ENCODE measurements at places on chromosomes 2 and 18.

GRCh38 chr2:199940373-199940772 lies 14.9 kb downstream of the TYW5 start:
- no peak for DNase-seq

GRCh38 chr2:237315170-237315828 lies 98.7 kb downstream of the COL6A3 start:
- DNase-seq, result no peak

GRCh38 chr2:45353879-45354278 lies 257.2 kb downstream of the SRBD1 start:
- DNase-seq, result no peak

DNA sequence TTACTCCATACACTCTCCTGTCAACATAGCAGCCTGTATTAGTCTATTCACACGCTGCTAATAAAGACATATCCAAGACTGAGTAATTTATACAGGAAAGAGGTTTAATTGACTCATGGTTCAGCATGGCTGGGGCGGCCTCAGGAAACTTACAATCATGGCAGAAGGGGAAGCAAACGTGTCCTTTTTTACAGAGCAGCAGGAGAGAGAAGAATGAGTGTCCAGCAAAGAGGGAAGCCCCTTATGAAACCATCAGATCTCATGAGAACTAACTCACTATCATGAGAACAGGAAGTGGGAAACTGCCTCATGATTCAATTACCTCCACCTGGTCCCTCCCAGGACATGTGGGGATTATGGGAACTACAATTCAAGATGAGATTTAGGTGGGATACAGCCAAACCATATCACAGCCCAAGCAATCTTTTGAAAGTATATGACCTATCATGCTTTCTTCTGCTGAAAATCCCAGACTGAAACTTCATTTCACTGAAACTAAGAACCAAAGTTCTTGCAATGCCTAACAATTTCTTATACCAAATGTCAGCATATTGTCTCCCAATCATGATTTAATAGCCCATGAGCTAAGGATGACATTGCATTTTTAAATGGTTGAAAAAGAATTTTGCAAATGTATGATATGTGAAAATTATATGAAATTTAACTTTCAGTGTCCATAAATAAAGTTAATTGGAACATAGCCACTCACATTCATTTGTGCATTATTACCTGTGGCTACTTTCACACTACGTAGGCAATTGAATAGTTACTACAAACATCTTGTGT lies 686.8 kb upstream of the ZEB2 start:
- no peak for DNase-seq

- no peak for DNase-seq
These were observed 31.7 kb upstream of the TTC32 start for GRCh38 chr2:19933351-19933981.

GRCh38 chr18:519019-519879 lies 18.7 kb upstream of the COLEC12 start:
- DNase-seq, result no peak

- DNase-seq, result no peak
These were observed 1.8 kb downstream of the TMX3 start for GRCh38 chr18:68713131-68713530.

DNA sequence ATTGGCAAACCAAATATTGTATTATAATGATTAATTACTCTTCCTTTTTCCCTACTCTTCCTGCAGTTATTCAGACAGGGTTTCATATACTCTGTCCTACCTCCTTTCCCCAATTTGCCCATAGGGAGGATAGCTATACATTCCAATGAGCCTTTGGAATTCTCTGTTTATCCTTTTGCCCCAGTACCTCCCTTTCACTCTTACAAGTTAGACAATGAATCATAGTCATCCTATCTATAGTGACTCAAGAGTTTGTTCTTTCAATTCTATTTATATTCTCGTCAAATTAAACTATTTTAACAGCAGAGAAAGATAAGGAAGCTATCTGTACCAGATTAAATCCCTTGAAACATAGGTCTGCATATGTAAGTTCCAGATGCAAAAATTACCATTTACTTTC lies 437.5 kb downstream of the NR4A2 start:
- no peak for DNase-seq

- DNase-seq, result no peak
These were observed 644.3 kb downstream of the IRS1 start for GRCh38 chr2:226155093-226155875.

DNA sequence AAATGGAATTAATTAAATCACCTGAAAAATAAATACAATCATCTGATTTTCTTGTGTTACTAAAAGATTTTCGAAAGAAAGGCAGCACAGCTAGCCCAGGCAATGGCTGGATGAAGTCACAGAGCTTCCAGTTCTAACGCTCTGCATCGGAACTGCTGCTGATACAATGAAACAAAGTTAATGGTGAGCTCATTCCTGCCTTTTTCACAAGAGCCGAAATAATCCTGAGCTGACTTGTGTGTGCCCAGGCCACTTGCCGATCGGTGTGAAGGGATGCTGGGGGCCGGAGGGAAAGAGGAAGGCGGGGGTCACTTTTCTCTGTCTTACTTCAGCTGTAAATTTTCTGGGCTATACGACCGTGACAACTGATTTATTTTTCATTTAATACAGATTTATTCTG lies 149.5 kb downstream of the INO80D start:
- DNase-seq, result no peak

DNA sequence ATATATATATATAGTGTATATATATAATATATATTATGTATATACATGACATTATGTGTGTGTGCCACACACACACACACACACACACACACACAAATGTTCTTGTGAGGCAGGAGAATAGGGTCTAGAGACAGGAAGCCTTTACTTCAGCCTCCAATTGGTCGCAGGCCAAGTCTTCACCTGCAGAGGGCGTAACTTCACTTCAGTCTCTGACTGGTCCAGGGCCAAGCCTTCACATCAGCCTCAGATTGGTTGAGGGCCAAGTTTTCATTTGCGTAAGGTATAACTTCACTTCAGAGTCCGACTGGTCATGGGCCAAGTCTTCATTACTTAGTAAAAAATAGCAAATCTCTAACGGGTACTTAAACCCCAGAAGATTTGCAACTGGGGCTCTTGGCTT lies 13.2 kb upstream of the SS18 start:
- no peak for DNase-seq

DNA sequence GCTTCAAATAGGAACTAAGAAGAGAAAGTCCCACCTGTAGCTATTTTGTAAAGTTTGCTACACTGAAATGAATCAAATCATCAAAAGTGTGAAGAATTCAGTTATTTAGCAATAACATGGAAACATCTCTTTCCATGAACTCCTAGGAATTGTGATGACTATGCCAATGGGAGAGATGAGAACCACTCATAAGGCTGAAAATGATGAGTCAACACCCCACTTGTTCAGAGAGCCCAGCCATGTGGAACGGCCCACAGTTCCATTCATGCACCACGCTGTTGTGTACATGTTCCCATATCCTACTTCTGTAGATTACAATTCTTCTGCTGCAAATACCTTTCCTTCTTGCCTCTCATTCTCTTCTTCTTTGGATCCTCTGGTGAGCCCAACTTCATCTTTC lies 645.5 kb upstream of the ID2 start:
- no peak for DNase-seq

- DNase-seq, result no peak
These were observed 49.3 kb downstream of the OLA1 start for GRCh38 chr2:174198846-174199564.

DNA sequence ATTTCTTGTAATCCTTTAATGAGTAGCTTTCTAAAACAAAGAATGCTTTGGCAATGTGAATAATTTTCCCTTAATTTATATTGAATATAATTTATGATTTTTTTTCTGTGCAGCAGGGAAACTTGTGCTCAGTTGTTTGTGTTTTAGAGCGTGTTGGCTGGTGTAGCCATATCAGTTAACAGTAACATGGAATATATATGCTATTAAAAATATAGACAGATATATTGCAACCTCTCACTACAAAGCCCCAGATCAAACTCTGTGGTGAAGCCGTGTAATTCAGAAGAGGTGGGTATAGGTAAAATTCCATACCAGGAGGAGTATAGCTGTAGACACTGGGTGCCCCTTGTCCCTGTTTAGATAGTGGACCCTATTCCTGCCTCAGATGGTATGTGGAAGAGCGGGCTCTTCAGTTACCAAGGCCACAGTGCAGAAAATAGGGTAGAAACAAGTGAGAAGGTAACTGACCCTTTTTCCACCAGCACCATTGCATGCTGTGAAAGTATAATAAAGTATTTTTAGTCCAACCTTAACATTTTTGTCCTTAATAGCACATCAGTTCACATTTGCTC lies 18.1 kb upstream of the RASGRP3 start:
- no peak for DNase-seq

DNA sequence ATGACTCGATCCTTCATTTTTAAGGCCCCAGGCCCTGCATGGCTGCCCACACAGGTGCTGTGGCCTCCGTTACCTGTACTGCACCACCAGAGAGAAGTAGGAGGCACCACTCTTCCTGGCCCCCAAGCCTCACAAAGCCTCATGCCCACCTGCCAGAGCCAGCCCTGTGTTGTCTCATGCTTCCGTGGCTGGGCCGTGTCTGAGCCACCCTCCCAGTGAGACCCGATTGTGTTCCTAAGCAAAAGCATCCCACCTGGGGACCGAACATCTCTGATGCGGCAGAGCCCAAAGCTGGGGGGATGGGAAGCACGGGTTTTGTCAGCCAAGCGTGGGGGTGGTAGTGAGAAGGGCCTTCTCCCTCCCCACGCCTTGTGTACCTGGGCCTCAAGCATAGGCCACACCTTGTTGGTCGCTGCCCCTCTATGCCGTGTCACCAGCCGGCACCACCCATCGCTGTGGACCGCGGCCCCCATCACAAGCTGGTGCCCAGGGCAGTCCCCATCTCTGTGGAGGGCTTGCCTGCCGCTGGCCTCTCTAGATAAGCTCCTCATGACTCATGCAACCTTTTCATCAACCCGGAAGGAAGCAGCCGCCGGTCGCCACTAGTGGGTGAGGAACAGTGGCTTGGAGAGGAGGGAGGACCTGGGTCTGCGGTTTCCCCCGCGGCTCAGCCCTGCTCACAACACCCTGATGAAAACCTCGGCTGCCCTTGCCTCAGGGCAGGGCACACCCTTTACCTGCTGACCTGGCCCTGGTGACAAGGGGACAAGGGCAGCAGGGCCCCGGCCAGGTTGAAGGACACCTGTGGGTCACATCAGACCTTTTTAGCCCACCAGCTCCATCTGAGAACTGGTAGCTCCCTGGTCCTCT lies 2.7 kb upstream of the RNPEPL1 start:
- DNase-seq, result no peak

DNA sequence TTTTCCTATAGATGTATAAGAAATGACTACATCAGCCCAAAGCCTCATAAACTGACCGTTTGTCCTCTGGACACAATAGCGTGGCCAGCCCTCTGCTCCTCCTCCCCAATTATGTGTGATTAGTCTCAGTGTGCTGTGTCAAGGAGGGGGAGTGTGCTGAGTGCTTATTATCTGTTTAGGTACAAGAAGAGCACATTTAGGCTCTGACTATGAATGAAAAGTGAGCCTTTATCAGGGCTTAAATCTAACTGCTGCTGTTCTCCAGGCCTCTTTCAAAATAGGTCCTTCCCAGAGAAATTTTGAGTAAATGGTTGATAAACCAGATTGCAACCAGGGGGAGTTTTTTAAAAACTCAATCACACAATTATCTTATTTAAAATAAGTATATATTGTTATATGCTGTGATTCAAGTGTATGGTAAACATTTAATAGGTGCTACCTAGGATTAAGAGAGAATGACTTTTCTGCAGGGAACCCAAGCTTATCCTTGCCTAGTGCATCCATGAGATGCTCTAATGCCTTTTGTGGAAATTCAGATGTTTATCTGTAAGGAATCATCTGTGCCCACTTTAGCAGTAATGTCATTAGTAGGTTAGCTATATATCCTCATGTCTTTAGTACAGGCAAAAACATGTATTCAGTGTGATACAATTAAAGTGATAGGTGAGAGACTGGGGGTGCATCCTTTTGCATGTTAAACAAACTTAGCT lies 168.7 kb upstream of the SIX3 start:
- no peak for DNase-seq

DNA sequence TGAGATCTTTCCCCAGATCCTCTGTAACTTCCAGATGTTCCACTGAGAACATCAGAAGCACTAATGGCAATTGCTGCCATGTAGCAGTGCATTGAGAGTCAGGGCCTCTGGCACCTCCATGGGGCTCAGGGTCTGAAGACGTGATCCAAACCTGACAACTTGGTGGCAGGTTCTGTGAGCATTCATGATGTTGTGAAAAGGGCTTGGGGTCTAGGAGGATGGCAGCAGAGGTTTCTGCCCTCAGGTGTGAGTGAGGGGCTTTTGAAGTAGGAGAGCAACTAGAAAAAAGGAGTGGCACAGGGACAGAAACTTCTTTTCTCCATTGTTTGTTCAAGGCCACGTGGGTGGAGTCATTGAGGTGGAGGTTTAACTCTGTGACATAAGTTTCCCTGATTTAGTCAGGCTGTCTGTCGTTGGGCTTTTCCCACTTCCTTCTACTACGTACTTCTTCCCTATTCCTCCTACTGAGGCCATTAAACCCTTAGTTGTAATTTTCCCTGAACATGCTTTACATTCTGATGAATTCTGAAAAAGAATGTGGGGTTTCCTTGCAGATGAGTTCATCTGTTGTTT lies 13.1 kb downstream of the CFLAR start:
- DNase-seq, result no peak

Measured in NCI-H2081 treated with DMSO at 0.1 percent for 48 hours (cell line).